ENCODE measurements at places on chromosomes 5 and 9.

DNA sequence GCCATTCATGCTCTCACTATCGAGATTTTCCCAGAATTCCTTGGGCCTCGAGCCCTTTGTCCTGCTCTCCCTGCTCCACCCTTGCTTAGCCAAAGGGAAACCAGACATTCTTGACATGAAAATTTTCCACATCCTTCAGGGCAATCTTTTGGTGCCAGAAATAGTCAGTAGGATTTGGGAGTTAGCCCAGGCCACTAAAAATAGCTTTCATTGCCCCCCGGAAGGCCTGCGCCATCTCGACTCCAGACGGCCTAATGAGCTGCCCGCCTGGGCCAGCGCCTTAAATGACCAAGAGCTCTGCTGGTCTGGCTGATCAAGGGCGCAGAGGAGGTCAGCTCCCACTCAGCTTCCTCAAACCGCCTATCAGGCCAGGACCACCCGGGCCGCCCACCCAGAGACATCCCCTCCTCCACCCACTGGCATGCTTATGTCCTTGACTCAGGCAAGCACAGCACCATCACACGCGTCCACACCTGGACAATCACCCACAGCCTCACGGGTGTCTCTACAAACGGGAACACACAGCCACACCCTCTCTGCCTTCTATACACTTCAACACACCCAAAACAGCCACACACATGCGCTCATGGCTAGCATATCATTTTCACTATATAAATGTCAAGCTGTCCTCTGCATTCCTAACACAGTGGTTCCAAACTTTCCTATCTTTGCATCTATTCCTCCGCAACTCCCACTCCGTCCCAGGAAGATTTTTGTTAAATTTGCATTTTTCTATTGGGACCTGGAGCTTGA is 20.9 kb downstream of the DUSP1 start:
- no peak for DNase-seq

DNA sequence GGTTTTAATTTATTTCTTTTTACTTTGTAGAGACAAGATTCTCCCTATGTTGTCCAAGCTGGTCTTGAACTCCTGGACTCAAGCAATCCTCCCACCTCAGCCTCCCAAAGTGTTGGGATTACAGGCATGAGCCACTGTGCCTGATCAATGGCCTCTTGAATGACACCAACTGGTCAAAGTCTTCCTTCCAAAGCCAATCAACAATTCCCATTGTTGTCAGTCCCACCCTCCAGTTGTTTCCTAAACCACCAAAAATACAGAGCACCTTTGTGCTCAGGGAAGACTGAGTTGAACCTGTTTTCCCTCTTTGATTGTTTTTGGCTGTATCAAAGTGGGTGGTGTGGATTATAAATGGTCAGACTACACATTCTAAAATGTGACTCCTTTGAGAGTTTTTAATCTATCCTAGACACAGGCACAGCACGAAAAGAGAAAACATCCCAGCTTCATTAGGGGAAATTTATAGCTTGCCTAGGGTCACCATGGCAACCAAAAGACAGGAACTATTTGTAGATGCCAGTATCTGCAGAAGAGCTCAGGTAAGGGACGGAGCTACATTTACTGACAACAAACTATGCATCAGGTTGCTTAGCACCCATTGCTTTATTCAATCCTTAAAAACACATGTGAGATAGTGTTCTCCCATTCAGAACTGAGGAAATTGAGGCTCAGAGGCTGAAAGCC is 27.6 kb upstream of the ATP6V1G1 start:
- no peak for DNase-seq

GRCh38 chr5:78541086-78541654 is 107.4 kb downstream of the LHFPL2 start:
- peak; percentile 30 for DNase-seq

GRCh38 chr5:150444770-150445169 is 4.8 kb downstream of the RPS14 start:
- DNase-seq, result no peak

- no peak for DNase-seq
These were observed 101.0 kb downstream of the PIP5K1B start for GRCh38 chr9:68805890-68806517.

GRCh38 chr9:30673132-30673531 is 1711.3 kb upstream of the ACO1 start:
- DNase-seq, result no peak

GRCh38 chr9:137740312-137740711 is 121.5 kb downstream of the EHMT1 start:
- no peak for DNase-seq
